ENCODE measurements at places on chromosomes 6 and 20.

DNA sequence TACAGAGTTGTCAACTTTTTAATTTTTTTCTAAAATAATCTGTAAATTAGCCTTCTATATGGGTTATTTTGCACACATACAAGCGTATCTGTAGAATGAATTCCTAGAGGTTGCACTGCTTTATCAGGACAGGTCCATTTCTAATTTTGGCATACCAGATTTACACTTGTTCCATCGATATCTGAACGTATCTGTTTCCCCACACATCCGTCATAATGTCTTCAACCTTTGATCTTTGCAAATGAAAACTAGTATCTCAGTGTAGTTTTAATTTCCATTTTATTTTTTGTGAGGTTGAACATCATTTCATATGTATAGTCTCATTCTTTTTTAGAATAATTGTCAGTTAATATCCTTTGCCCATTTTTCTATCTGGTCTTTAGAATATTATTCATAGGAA lies 22.7 kb downstream of the SENP6 start:
- DNase-seq: no peak

DNA sequence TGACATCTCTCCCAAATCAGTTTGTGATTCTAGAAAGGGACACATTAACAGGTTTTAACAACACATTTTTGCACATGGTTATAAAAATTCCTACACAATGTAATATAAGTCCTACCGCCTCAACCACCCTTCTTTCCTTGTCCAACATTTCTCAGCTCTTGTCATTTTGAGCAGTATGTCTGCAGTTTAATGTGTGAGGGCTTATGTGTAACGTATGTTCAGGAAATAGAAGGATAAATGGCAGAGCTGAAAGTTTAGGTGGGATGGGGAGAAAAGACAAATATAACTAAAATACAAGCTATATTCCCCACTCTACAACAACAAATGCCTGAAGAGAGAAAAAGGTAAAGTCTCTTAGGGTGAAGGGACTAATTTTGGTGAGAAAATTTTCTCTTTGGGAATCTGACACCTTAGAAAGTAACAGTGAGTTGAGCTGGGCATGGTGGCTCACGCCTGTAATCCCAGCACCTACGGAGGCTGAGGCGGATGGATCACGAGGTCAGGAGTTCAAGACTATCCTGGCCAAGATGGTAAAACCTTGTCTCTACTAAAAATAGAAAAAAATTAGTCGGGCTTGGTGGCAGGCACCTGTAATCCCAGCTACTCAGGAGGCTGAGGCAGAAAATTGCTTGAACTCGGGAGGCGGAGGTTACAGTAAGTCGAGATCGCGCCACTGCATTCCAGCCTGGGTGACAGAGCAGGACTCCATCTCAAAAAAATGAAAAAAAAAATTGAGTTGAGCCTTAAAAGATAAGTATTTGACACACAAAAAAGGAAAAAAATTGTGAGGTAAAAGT lies 5.1 kb downstream of the PNRC1 start:
- DNase-seq: no peak

DNA sequence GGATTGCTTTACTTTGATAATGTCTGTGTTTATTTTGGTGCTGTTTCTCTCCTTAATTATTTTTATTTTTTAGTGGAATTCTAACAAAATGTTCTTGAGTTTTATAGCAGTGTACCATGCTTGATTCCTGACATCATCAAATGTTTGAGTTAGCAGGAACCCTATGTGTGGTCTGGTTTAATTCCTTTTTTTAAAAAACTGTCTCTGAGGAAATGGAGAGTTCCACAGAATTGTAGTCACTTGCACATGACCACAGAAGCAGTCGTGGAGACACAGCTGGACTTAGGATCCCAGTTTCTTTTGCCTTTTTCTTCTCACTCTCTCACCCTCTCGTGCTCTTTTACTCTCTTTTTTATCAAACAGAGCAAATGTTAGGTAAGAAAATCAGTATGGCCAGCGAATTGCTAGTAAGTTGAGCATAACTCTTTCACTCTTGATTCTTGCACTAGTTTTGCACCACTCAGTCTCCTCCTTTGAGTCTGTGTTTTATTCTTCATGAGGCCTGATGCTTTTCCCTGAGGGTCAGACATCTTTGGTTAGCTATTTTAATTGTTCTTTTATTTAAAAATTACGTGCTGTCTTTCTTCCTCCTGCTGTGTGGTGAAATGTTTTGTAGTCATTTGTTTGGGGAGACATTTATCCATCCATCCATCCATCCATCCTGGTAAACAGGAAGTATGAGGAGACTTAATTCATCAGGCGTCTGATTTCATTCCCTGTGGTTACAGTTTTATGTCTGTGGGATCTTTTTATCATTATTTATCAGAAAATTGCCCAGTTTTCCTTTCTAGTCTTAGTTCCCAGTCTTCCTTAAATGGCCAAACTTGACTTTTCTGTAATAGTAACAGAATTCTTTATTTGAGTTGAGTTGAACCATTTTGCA lies 83.0 kb downstream of the SCAF8 start:
- no peak for DNase-seq

DNA sequence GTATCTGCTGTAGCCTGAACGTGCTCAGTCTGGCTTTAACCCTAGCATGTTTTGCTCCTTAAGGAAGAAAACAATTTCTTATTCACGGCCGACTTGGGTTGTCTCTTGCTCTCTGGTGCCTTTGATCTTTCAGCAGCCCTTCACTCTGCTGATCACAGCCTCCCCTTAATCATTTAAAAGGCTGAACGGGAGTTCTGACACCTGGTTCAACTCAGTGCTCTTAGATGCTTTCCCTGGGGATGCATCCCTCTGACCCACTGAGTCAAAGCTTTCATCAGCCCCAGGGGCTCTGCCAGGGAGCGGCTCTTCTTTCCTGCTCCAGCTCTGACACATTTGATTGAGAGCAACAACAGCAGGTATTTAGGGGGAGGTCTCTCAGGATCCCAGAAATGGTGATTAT lies 79.0 kb upstream of the FYN start:
- DNase-seq: no peak

DNA sequence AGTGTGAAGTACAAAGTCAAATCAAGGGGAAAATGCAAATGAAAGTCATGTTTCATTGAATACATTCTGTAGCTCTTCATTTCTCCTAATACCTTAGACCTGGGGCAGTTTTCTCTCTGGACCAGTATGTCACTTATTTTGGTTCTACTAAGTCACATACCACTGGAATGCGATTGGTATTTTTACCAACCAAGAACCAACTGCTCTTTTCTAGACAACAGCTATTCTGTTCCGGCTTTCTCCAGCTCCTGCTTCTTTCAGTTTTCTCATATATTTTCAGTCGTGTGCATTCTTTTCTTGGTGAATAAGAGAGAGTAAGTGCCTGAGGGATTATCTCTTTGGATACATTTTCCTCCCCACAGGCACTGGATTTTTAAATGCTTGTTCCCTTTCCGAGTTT lies 39.2 kb upstream of the SPACA1 start:
- no peak for DNase-seq

DNA sequence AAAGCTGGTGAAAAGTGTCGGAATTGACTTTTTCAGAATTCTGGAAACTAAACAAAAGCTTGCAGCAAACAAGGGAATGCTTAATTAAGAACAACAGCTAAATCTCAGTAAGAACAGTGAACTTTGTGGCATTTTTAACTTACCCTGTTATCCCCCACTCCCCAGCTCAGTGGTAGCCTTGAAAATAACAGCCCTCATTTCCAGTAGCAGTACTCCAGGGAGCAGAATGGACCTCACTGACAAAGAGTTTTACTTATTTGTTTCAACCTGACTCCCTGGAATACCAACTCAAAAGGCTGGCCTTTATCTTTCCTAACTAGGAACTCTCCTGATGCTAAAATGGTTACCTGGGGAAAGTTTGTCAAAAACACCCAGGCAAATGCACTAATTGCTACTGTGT lies 108.9 kb downstream of the IMPG1 start:
- no peak for DNase-seq

DNA sequence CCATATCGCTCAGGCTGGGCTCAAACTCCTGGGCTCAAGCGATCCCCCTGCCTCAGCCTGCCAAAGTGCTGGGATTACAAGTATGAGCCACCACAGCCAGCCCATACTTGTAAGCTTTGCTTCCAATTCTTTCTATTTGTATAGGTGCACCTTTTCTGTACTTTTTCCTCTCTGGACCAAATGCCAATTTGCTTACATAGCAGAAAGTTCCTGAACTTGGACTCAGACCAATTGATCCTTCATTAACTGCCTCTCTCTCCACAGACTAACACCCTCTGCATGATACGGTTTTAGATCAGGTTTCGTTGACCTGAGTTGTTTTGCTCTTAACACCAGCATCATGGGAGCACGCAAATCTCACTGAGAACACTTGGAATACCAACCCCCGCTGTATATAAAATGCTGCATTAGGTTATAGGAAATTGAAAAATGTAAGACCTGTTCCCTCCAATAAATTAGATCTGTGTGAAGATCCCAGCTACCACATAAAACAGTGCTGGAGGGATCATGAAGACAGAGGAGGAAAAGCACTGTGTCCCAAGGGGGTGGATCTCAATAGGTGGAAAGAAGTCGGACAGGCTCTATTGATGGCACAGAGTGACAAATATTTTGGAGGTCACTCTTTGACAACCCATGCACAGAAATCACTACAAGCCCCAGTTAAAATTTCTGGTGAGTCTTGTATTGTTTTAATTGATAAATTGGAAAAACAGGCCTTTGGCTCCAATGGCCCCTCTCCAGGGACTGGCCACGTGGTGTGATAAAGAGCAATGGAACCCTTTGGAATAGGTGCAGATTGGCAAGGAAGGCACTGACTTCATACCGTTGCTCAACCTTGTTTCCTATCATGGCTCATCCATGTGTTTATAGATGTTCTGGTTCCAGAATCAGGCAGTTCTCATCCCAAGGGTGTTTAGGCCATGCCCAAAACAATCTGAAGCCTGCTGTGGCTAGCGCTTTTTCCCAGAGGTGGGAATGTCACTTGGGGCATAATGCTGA lies 51.2 kb downstream of the ISM1 start:
- DNase-seq: no peak

DNA sequence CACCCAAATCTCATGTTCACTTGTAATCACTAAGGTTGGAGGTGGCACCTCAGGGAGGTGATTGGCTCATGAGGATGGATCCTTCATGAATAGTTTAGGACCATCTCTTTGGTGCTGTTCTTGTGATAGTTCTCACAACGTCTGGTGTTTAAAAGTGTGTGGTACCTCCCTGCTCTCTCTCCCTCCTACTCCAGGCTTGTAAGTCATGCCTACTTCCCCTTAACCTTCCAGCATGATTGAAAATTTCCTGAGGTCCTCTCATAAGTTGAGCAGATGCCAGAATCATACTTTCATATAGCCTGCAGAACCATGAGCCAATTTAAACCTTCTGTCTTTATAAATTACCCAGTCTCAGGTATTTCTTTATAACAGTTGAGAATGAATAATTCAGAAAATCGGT lies 16.6 kb downstream of the HLA-A start:
- DNase-seq: no peak

DNA sequence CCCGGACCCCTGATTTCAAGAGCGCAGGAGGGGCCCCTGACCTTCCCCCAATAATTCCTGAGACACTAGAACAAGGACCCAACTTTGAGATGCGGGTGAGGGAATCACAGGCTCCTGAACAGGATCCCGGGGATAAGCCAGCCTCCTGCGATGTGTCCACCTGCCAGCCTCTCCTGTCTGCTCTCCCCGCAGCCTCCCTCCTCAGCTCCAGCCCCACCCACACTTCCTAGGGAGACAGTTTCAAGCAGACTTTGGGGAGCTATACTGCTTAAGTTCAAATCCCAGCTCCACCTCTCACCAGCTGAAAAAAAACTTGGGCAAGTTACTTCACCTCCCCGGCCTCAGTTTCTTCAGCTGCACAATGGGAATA lies 50.8 kb downstream of the GRM4 start:
- DNase-seq: no peak

DNA sequence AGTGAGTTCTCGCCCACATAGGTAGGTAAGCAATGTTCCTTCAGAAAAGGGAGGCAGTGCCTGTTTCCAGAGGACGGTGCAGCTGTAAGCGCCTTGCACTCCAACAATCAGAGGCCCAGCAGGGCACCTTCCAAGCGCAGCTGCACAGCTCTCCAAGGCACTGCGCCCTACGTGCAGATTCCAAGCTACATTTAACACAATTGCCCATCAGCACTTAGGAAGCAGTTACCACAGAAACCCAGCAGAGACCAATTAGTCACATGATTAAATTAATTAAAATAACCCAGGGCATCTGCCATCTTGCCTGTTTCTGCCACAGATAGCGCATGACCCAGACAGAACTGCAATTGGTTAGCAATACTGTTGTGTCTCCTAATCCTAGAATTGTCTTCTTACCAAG lies 65.5 kb downstream of the SOBP start:
- DNase-seq: no peak

DNA sequence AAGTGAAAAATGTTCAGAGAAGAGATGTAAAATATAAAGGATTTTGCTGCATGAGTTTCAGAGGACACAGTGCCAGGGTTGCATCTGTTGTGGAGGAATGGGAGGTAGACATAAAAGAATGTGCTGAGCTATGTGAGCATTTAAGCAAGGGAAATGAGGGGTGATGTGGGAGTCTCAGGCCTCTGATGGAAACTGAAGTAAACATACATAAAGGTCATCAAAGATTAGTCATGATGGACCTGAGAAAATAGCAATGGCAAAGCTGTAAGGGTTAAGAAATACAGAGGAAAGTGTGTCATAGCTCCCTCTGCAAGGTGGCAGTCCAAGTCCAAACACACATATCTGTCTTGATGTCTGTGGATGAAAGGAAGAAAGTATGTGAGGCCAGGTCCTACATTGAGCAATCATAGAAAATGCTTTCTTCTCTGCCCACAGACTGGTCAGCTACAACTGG lies 306.6 kb upstream of the ECI2 start:
- DNase-seq: no peak

DNA sequence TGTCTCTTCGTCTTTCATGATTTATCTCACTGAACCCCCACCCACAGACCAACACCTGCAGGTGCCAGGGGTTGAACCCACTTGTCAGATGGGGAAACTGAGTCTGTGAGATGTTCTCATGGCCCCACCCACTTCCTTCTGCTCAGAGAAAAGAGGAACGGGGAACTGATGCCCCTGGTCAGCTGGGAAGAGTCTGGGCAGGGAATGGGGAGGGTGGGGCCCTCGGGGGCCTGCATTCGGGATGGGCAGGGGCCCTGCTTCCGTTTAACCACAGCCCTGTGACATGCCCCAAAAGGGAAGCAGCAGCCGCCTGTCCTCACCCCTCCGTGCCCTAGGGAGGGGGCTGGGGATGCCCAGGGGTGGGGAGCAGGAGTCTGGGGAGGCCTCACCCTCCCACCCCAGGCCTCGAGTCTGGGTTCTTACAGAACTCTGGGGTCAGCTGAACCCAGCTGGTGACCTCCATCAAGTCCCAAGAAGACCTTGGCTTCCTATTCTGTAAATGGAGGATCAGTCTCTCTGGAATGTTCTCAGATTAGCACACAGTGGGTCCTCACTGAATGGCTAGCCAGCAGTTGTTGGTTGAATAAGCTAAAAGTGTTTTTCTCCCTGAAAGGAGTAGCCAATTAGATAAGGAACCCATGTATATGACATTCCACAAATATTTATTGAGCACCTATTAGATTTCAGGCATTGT lies 81.5 kb downstream of the CEBPB start:
- DNase-seq: no peak

GRCh38 chr20:15310361-15310760 lies 972.9 kb upstream of the FLRT3 start:
- no peak for DNase-seq

Data from D721Med (cell line).